Activated T-helper 17 cell treated with anti-CD3 and anti-CD28 coated beads, Interleukin-2, amount 50 U/mL, for 72 hours (primary cell): ENCODE measurements at places on chromosomes 5 and 9. TPM values are rescaled to one million over a fixed set of nuclear protein-coding genes. Genes with fewer than 3 reads are reported as not detected.

DNA sequence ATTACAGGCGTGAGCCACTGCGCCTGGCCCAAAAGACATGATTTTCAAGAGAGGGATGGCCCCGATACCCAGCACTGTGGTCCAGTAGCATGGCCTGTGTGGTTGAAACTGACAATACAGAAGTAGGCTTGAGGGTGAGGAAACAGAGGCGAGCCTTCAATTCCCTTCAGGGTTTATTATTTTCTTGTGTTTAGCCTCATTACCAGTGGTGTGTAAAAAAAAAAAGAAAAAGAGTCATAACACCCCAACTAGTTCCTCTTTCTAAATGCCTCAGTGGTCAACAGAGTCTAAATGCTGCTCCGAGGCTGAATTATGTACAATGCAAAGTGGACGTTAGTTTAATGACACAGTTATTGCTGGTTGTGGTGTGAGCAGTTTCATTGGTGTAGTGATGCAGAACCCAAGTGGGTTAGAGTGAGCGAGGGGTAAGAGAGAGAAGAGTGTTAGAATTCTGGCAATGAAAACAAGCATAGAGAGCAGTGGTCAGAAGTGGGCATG lies 58.8 kb downstream of the SNX30 start:
- ATAC-seq: no peak

DNA sequence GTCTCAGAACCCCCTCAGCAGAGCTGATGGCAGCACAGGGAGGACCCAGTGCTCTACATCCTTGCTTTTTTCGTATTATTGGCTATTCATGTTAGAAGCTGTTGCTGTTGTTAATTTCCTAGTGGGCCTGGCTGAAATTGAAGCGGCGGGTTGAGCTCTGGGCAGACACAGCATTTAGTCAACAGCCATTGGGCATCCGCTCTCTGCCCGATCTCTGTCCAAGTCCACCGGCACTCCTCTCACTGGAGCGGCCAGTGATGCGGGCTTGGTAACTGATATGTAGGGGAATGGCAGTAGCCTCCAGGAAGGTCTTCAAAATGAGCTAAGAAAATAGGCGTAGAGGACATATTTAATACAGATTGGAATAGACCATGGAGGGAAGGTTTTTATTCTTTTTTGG lies 1.3 kb upstream of the GARNL3 start:
- ATAC-seq: no peak

LCN15 gene
- not detected for total RNA-seq

- ATAC-seq: no peak
Observed at GRCh38 chr5:91306497-91306896, 76.6 kb downstream of the ARRDC3 start.
